ENCODE measurements at places on chromosomes 6 and 20.

DNA sequence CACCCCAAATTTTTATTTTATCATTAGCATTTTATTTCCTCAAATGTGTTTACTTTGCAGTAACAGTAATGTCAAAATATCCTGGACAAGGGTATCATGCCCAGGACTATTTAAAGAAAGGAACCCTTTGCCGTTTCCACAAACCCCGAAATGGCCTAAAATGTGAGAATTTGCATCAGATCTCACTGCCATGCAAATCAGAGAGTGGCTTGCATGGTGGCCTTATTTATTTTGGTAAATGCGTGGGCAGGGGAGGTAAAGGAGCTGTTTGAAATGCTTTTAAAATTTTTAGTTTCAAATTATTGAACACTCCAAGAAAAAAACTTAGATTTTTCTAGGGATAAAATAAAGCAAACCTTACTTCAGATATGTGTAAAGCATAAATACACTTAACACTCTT lies 43.8 kb downstream of the ADAT2 start:
- DNase-seq = no peak

DNA sequence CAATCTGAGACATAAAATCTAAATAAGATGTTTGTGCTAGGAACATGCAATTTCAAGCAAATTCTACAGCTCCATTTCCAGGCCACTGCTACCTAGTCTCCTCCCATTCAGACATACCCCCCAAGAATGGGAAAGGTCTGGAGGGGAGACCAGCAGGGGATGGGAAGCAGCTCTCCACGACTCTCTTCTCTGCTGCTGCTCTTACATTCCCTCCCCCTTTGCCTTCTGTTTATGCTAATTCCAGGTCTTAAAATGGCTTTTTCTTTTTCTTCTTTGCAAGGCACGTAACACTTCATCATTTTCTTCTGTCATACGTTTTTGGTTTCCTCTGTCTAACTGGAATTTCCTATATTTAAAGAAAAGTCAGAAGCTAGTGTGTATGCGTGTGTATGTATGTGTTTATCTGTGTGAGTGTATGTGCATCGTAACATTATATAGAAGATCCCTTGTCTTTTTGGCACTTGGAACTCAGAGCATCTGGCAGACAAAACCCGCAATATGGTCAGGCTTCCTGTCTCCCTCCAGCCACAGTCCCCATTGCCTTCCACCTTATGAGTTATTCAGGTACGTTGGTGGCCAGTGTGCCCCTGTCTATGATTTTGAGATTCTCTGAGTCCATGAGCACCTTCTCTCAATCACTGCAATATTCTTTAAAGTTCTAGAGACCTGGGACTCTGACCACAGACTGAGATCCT lies 493.7 kb downstream of the BTBD3 start:
- DNase-seq = no peak

- DNase-seq = peak; percentile 32
Observed at GRCh38 chr20:34583544-34583943, 25.0 kb downstream of the MAP1LC3A start.

DNA sequence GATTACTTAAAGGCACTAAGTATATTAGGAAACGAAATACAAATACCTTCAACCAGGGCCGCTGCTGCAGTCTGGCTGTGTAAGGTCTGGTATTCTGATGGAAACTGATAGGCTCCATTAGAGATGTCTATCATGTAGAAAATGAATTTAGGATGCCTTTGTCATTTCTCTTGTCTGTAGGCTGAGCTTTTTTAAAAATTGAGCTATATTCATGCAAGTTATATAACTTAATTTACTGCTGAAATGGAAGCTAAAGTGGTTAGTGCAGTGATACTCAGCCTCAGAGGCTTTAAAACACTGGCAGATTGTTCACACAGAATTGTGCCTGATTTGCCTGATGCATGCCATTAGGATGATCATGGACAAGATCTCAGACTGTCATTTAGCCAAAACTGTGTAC lies 286.2 kb upstream of the QKI start:
- DNase-seq = no peak

GRCh38 chr20:17857639-17858449 lies 110.8 kb downstream of the SNX5 start:
- no peak for DNase-seq

GRCh38 chr6:52503851-52504781 lies 72.7 kb downstream of the TRAM2 start:
- DNase-seq = peak; percentile 82

- DNase-seq = no peak
Observed at GRCh38 chr20:58895448-58896180, 43.1 kb downstream of the GNAS start.

DNA sequence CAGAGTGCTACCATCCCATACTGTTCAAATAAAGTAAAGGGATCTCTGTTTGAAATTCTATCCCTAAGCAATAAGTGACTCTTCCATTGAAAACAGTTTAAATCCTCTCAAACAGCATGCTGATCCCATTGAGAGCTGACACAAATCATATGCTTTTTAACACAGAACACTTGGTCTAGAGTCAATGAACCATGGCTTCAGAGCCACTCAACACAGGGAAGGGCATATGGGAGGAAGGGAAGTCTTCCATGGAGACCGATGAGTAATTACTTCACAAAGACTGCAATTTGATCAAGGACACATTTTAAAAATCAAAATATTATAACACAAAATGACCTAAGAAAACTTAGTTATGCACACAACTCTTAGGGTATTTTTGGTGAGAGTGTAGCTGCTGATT lies 1073.0 kb upstream of the MAP3K7 start:
- no peak for DNase-seq

- DNase-seq = no peak
Observed at GRCh38 chr20:402898-403581, 5.1 kb upstream of the RBCK1 start.

- no peak for DNase-seq
Observed at GRCh38 chr6:81791756-81792155, 39.3 kb upstream of the TENT5A start.

DNA sequence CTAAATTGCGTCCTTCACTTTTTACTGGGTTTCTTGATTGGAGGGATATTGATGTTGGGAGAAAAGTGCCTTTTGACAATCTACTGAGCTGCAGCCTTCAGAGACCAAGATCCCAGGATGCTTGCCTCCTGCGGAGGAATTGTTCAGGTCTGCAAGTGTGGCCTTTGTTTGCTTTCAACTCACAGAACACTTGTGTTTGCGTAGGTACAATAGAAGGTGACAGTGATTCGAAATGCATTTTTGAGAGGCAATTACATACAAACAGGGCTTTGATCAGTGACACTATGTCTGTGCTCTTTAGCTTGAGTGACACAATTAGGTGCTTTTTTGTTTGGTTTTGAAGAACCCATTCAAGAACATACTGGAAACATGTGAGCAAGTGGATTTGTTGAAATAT lies 600.6 kb downstream of the QKI start:
- no peak for DNase-seq

DNA sequence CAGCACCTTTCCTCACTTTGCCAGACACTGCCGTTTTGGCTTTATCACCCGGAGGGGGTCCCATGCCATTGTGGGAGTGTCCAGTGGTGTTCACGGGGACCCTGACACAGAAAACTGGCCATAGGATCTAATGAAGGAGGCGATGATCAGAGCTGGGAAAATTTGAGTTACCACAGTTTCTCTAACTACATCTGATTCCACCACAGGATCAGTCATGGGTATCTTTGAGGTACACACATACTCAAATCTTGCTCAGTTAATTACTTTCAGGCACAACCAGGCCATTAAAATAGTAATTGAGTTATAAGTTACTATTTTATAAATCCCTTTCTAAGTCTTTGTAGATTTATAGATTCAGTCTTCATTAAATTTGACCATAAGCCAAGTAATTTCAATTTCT lies 215.1 kb downstream of the PRL start:
- DNase-seq = no peak

DNA sequence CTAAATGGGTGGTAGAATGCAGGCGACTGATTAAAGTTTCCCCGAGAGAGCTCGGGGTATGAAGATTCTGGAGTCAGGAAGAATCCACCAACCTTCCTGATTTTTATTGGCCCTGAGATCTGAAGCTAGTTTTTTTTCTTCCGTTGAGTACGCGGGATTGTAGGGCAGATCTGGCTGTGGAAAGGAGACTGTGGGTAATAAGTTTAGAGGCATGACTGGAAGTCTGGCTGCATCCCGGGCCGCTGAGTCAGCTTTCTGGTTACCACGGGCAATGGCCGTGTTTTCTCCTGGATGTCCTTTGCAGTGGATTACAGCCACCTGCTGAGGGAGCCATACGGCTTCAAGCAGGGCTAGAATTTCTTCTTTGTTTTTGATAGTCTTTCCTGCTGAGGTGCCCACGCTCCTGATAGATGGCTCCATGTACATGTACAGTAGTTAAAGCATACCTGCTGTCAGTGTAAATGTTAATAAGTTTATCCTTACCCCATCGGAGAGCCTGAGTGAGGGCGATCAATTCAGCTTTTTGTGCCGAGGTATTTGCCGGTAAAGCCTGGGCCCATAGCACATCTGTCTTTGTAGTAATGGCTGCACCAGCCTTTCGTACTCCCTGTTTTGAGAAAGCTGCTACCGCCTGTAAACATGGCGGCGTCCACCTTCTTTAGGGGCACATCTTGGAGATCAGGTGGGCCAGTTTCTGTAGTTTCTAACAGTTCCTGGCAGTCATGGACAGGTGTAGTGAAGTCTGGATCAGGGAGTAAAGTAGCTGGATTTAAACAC lies 154.0 kb downstream of the TRIM27 start:
- peak; percentile 49 for DNase-seq

DNA sequence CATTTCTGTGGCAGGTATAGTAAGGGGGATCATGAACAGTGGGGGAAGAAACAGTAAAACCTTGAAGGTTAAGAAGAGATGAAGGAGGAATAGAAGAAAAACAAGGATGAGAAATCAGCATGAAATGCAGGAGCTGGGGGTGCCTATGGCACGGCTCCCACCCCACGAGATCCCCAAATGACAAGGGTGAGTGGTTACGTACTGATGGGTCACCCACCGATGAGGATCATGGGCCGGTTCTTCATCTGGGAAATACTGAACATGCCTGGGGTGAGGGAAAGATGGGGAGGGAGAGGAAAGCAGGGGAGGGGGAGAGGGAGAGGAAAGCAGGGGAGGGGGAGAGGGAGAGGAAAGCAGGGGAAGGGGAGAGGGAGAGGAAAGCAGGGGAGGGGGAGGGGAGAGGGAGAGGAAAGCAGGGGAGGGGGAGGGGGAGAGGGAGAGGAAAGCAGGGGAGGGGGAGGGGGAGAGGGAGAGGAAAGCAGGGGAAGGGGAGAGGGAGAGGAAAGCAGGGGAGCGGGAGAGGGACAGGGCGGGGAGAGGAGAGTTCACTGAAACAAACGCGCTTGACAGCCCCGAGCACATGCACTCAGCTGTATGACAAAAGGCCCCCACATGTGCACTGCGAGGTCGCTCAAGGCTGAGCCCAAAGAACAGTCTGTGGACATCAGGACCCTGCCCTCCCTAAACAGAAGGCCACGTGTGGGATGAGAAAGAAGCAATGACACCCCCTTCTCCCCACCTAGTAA lies 25.3 kb downstream of the MOCS1 start:
- DNase-seq = no peak

DNA sequence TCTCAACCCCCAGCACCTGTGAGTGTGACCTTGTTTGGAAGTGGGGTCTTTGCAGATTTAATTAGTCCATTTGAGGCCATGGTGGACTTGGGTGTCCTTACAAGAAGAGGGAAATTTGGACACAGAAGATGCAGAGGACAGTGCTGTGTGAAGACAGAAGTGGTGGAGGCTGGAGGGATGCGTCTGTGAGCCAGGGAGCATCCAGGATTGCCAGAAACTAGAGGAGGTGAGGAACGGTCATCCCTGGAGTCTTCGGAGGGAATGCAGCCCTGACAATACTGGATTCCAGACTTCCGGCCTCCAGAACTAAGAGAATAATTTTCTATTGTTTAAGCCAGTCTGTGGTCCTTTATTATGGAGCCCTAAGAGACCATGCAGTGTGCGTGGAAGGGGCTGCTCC lies 22.9 kb upstream of the NPBWR2 start:
- DNase-seq = no peak

DNA sequence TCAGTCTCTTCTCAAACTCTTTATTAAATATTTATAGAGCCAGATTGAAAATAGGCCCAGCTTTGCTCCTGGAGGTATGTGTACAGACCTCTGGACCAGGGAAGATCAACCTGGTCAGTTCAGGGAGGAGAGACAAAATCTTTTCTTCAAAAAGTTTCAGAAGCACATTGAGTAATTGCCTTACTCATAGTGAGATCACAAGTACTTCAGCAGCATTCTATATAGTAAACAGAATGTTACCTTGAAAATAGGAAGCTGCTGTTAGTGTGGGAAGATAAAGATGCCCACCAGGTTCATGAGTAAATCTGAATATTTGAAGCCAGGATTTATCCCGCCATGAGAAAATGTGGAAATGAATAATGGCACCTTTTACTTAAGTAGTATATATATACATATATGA lies 665.9 kb upstream of the CITED2 start:
- no peak for DNase-seq

DNA sequence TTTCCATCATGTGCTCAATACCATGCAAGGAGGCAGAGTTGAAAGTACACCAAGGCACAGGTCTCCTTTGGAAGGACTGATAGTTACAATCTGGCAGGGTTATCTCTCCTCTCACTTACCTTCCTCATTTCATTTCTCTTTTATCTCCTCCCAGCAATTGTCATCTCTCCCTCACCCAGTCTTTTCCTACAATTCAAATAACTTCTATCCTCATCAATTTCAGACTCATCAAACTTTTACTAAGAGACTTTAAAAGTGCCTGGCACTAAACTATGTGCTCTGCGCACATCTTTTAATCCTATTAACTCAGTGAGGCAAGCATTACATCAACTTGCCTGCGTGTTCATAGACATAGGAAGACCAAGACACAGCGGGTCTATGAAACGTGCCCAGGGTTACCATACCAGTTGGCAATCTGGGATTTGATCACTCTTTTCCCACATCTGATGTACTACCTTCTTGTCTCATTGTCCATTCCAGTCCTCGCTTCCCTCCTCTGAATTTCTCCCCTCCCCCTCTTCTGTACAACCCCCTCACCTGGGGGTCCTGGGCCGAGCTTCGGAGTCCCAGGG lies 1.2 kb downstream of the VARS1 start:
- DNase-seq = peak; percentile 54

DNA sequence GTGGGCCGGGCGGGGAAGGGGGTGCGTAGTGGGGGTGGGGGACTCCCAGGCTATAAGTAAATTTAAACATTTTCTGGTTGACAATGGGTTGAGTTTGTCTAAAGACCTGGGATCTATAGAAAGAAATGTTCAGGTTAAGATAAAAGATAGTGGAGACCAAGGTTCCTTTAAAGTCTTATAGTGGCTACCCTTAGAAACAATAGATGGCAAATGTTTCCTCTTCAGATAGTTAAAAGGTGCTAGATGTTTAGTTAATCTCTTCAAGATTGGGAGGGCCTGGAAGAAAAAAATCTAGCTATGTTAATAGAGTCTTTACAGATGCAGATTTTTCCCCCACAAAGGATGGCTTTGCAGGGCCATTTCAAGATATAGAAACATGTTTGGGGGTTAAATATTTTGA lies 446.4 kb upstream of the FKBP1C start:
- no peak for DNase-seq

DNA sequence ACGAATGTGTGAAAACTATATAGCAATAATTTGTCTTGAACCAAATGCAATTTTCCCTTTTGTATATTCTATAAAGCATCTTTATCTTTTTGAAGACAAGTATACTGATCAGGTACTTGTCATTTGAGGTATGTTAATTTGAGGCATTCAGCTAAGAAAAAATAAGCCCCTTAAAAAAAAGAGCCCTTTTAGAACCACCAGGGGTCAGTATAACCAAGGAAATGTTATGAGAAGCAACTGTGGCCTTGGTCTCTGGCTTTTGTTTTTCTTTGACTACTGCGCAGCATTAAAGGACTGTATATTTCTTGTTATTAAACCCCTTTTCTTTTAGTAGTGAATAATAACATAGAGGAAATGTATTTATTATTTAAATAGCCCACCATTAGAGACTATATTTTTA lies 43.1 kb downstream of the CD109 start:
- peak; percentile 74 for DNase-seq
